ENCODE measurements at places on chromosomes 2 and 18.
A peak's percentile ranks its signal among the peaks of the same experiment; 100 is the strongest.

DNA sequence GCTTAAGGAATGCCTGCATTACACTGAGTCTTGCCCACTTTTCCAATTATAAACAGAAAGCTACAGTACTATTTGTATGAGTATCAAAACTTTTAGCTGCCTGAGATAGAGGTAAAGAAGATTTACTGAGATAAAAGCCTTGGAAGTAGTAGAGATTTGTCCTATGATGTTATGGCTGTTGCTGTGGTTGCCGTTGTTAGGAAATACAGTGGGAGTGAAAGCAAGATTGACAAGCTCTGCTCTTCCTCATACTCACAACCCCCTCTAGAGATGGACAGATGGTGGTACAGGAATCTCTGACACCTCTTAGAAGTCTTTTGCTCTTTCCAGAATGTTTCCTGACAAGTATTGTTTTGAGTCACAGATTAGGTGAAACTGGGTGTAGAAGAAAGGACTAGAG lies 242.5 kb downstream of the RPIA start:
- DNase-seq = no peak

GRCh38 chr2:206480161-206480560 lies 36.8 kb downstream of the ADAM23 start:
- DNase-seq = no peak

DNA sequence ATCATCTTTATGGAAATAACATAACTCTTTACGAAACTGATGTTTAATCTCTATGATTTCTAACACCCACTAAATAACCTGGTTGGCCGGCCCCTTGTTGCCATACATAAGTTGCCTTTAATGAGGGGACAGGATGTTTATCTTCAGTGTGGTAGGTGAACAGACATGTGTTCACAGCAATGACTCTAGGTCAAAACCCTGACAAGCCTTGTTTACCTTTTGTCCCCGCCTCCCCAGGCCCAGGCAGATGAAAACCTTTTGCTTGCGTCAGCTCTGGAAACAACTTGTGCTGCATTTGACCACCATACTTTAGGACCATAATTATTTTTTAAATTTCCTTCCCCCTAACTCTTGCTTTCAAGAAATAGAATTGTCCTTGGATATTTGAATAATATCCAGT lies 2.9 kb upstream of the DSG4 start:
- DNase-seq = no peak

GRCh38 chr2:142930835-142931398 lies 53.5 kb downstream of the KYNU start:
- DNase-seq = no peak

- DNase-seq = no peak
These were observed 76.4 kb downstream of the SKA1 start for GRCh38 chr18:50451100-50451842.

DNA sequence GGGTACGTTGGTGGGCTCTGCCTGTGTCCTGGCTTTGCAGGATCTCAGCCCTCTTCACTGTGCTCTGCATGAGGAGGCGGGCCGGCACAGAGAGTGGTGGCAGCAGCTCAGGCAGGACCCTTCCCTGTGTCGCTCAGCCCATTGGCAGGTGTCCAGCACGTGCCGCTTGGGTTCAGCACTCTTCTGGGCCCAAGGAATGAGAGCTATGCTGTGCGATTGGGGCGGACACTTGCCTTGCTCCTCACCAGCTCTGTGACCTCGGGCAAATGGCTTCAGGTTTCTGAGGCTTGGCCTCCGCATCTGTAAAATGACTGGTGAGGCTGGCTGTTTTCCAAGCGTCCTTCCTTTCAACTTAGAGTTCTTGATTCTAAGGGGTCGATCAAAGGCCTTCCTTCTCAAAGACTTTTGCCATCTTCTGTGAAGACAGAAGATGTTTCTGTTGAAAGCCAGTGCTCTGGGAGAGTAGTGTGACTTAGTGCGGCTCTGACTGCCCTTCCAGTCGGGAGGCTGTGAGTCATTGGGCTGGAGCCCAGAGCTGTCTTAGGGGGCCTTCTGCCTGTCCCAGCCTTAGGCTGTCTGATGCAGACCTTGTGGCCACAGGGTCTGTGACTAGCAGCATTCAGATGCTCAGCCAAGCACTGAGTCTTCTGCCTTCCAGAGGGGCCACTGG lies 35.6 kb downstream of the GLI2 start:
- no peak for DNase-seq

- DNase-seq = no peak
These were observed 53.2 kb upstream of the CYRIA start for GRCh38 chr2:16718576-16719484.

DNA sequence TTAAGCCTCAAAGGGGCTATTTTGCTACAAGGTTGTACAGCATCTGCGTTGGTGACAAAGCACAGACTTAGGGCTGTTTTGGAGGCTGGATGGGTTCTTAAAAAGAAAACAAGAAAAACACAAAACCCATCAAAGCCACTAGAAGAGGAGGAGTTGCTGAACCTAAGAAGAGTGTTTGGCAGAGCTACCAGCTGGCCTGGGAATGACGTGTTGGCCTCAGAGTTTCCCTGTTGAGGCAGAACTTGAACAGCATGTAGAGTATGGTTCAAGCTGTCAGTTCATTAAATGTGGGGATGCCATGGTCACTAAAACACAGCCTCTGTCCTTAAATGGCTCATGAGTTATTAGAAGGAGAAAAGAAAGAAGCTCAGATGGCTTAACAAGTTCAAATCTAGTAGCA lies 162.5 kb downstream of the TTC32 start:
- DNase-seq = no peak

GRCh38 chr2:68060652-68061051 lies 2.2 kb downstream of the C1D start:
- DNase-seq = no peak

DNA sequence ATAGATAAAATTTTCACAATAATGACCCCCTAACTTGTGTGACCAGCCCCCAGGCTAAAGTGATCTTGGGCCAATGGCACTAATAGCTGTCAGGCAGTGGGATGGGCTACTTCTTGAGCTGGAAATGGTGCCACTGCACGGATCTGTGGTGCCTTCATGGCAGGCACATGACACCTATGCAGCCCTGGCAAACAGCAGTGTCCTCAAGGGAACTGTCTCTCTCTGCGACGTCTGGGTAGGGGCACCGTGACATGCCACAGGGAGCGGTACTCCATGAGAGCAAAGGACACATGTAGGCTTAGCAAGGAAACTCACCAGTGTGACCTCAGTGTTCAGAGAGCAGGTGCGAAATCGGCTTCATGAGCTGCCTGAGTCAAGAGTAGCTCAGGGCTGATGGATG lies 161.7 kb upstream of the TWIST2 start:
- DNase-seq = no peak

DNA sequence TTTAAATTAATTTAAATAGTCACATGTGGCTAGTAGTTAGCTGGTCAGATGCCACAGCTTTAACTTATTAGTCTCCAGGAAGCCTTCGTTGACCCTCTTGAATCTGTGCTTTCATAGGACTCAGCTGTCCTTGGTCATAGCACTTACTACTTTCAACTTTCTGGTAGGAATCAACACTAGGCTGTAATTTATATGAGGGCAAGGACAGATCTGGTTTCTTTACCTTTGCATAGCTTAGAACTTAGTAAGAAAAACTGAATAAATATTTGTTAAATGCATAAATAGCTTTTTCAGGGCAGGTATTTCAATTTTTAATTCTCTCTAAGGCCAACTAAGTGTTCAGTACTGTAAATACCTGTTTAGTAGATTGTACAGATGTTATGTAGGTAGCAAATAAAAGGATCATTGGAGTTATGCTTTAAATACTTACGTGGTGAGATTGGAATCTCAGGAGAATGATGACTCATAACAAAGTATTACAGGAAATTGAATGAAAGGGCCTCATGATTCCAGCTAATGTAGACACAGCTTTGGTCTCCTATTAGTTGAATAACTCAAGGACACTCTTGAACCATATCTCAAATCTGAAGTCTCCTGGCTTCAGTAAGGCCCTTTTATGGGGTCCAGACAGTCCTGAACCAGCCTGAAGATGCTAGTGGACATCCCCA lies 2.6 kb downstream of the CLIP4 start:
- DNase-seq = no peak

- no peak for DNase-seq
These were observed 308.8 kb upstream of the LYPD1 start for GRCh38 chr2:132978840-132979239.

DNA sequence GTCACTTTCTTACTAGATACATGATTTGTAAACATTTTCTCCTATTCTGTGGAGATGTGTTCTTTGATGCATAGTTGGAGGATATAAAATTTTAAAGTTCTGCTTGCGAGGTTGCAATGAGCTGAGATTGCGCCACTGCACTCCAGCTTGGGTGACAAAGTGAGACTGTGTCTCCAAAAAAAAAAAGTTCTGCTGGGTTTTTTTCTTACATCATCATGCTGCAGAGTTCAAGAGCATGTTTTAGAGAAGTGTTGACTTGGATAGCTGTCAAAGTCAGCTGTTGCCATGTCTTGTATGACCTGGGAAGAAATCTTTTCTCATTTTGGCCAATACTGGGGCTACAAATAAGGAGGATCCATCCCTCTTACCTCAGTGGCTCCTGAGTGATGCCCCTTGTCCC lies 71.3 kb downstream of the UGGT1 start:
- no peak for DNase-seq

- no peak for DNase-seq
These were observed 69.4 kb downstream of the CABLES1 start for GRCh38 chr18:23204589-23205235.

DNA sequence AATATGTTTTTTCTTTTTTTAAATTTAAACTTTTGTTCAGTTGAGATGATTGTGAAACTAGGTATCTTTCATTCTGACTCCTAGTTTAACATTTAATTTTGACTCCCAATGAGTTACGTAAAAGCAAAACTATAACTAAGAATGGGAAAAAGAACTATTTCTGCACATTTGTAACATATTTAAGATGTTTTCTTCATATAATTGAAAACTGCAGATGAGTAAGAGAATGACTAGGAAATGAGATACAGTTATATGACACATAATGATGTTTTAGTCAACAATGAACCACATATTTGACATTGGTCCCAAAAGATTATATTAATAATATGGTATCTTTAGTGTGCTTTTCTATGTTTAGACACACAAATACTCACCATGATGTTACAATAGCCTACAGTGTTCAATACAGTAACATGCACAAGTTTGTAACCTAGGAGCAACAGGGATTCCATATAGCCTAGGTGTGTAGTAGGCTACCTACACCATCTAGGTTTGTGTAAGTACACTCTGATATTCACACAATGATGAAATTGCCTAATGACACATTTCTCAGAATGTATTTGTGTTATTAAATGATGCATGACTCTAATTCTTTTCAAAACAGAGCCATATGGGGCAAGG lies 12.6 kb downstream of the ERMN start:
- DNase-seq = no peak

DNA sequence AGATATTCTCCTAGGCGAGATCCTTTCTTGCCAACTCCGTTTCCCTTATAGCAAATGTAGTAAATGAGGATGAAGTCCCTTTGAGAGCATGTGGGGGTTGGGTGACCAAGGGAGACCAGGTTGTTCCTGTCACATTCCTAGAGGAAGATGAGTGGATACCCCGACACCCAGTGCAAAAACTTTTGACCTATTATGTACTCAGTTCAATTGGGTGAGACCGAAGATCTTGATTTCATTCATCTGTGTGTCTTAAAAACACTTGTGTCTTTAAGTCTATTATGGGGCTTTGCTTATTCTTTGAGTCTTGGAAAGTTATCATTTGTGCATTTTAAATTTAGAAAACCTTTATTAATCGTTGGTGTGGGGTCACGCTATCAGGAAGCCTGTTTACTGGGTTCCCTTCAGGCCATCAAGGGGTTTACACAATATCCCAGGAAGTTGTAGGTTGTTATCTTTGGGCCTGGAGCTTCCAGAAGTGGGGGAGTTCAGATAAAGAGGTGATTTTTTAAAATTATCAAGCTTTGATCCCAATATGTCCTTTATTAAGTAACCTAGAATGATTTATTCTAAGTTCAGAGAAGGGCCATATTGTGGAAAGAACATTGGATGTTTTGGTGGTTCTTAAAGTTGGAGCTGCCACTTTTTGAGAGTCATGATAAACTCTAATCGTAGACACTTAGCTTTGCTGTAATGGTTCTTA lies 2.8 kb downstream of the RHOB start:
- DNase-seq = peak; percentile 13

- DNase-seq = no peak
These were observed 379.7 kb downstream of the ARL6IP6 start for GRCh38 chr2:153098073-153098472.

DNA sequence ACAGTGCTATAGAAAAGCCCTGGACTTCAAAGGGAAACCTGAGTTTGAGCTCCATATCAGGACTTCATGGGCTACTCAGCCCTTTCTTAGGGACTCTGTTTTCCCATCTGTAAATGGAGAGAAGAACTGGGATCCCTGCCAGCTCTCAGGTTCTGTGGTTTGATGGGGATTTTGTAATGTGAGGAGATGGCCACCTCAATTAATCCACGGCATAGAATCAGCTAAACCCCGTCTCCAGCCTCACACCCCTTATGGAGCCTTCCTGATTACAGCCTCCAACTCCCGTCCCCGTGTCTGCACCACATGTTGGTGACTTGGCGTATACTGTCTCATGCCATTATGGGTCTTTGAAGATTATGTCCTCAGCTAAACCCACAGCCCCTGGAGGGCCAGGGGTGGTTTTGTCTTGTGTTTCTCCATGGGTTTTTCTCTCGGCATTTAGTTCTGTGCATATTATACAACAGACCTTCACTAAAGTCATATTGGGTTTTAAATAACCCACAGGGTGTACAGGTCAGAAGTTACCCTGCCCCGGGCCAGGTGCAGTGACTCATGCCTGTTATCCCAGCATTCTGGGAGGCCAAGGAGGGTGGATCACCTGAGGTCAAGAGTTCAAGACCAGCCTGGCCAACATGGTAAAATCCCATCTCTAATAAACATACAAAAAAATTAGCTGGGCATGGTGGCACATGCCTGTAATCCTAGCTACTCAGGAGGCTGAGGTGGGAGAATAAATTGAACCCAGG lies 63.8 kb upstream of the PPP1CB start:
- no peak for DNase-seq

GRCh38 chr2:153169609-153170008 lies 309.0 kb downstream of the RPRM start:
- DNase-seq = no peak

DNA sequence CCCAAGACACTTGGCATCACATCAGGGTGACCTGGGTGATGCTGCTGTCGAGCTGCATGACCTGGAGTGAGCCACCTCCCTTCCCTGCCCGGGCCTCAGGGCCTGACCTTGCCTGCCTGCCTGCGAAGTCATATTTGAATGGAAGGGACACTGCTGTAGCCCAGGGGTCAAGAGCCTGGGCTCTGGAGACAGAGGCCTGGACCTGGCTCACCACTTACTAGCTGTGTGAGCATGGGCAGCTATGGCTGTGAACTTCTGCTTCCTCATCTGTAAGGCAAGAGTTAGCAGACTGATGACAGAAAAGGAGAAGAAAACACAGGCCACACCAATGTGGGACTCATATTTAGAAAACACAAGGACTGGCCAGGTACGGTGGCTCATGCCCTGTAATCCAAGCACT lies 118.7 kb downstream of the ZFP36L2 start:
- DNase-seq = no peak

Data from CD4-positive, alpha-beta T cell treated with Interleukin-17A for 1 hour (primary cell).